Stimulated activated CD4-positive, alpha-beta T cell treated with anti-CD3 and anti-CD28 coated beads, Interleukin-4, amount 100 ng/mL, for 1 hour (primary cell): ENCODE measurements at places on chromosomes 5 and 9.

DNA sequence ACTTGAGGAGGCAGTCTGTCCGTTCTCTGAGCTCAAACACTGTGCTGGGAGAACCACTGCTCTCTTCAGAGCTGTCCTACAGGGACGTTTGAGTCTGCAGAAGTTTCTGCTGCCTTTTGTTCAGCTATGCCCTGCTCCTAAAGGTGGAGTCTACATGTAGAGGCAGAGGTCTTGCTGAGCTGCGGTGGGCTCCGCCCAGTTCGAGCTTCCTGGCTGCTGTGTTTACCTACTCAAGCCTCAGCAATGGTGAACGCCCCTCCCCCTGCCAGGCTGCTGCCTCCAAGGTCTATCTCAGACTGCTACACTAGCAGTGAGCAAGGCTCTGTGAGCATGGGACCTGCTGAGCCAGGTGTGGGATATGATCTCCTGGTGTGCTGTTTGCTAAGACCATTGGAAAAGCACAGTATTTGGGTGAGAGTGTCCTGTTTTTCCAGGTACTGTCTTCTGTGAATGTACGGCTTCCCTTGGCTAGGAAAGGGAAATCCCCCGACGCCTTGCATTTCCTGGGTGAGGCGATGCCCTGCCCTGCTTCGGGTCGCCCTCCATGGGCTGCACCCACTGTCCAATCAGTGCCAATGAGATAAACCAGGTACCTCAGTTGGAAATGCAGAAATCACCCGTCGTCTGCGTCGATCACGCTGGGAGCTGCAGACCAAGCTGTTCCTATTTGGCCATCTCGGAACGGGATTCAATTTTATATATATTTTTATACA, 58.5 kb downstream of the CNTRL start:
- peak; percentile 59 for DNase-seq

GRCh38 chr5:50302815-50303490, 138.1 kb downstream of the EMB start:
- no peak for DNase-seq

- DNase-seq: no peak
Observed at GRCh38 chr9:112971415-112971814, 40.6 kb downstream of the ZNF883 start.

- peak; percentile 13 for DNase-seq
Observed at GRCh38 chr9:134364391-134365114, 38.3 kb downstream of the RXRA start.

- DNase-seq: peak; percentile 16
Observed at GRCh38 chr9:68844631-68845612, 139.9 kb downstream of the PIP5K1B start.
